ENCODE measurements at places on chromosomes 5 and 9. TPM values are rescaled to one million over a fixed set of nuclear protein-coding genes. Genes with fewer than 3 reads are reported as not detected.

DNA sequence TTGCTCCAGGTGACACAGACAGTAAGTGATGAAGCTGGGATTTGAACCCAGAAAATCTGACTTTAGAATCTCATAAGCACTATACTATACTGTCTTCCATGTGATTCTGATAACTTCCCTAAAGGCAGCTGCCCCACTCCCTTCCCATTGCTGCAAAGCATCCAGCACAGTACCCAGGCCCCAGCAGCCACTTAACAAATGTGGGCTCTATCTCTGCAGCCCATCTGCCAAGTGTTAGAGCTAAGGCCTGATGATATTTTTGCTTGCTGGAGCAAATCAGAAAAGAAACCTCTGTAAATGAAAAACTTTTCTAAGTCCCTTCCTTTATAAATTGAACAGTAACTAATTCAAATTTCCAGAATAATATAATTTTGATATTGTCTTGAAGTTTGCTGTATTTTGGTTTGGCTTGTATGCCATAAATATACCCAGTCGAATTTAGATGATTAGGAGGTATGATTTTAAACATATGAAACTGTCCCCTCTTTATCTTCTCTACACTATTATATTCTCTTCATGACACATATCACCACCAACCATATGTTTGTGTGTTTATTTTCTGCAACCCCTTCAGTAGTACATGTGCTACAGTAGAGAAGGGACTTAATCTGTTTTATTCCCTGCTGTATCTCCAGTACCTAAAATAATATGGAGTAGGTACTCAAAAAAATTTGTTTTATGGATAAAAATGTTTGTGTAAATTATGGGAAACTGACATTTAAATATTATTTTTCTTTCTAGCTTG, 63.8 kb downstream of the SMIM15 start:
- DNase-seq: no peak

GRCh38 chr5:90279091-90279490, 130.5 kb downstream of the CETN3 start:
- no peak for DNase-seq

DNA sequence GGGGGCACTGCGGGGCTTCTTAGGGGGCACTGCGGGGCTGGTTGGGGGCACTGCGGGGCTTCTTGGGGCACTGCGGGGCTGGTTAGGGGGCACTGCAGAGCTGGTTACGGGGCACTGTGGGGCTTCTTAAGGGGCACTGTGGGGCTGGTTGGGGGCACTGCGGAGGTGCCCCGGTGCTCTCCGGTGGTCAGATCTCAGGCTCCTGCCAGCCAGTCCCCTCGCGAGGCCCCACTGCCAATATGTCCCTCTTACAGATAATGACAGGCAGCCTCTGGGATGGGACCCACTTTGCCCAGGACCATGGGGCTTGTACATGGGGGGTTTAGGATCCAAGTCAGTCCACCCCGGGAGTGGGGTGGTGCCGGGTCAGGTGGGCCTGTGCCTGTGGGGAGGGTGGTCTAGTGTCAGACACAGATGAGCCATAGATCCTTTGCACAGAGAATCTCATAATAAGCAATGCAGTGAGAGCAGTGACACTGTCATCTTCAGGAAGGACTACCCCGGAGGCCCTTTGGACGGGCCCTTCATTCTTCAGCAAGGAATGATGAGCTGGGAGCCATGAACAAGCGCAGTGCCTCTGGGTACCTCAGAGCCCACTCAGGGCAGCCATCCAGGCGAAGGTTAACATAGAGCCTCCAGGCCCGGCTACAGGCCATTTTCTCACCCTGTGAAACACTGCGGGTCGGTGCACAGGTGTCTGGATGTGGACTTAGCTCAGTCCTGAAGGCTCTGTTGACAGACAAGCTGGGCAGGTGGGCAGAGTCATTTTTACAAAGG, 38.2 kb downstream of the COL5A1 start:
- DNase-seq: no peak

- no peak for DNase-seq
Observed at GRCh38 chr9:19085295-19085694, 17.4 kb downstream of the HAUS6 start.

DNA sequence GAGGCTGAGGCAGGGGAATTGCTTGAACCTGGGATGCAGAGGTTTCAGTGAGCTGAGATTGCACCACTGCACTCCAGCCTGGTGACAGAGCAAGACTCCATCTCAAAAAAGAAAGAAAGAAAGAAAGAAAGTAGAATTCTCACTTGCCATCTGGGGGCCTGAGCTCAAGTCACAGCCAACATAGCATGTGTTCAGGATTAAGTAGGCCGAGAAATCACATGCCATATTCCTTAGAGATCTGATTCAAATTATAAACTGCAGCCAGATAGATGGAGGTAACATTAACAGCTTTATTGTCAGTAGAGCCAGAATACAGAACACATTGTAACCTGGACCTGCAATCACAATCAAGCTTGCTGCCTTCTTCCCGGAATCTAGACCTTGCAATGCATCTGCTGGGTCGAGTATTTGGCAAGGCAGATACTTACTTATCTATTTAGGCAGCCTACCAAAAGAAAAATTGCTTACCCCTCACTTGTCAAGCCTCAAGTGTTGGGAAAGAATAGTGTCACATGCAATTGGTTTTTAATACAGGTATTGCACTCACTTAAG, 173.7 kb downstream of the CPLANE1 start:
- no peak for DNase-seq

- no peak for DNase-seq
Observed at GRCh38 chr9:79868567-79869189, 296.9 kb downstream of the TLE4 start.

- DNase-seq: no peak
Observed at GRCh38 chr5:37197340-37198050, 51.7 kb downstream of the CPLANE1 start.

GRCh38 chr5:90571147-90571773, 12.7 kb downstream of the ADGRV1 start:
- DNase-seq: no peak

GRCh38 chr9:114069476-114070187, 8.5 kb downstream of the AMBP start:
- DNase-seq: no peak

- DNase-seq: no peak
Observed at GRCh38 chr5:168683247-168683926, 104.2 kb upstream of the PANK3 start.

DNA sequence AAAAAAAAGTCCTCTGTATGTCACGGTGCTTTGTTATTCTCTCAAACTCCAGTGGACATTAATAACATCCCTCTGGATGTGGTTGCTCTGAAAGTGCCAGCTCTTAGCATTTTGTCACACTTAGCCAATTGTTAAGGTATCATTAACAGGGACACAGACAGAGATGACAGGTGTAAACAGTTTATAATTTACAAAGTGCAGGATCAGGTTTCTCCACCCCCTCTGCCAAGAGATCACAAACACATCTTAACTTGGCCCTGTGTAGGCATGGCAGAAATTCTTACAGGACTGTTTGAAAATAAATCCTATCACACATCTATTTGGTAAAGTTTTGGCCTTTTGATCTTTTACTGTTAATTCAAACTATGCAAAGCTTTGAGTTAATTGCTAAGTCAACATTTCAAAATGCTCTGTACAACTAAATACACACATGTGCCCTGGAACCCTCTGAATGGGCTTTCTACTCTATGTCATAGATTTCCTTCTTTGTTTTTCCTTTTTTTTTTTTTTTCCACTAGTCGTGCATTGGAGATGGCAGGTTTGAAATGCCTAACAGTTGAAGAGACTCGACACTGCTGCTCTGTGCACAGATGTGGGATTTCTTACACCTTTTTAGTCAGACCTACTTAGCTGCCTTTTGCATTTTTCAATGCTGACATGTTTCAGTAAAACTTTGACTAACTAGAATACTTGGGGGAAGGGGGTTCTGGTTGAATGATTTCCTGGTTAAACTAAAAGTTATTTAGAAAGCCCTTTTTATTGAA, 41.7 kb downstream of the SEMA6A start:
- no peak for DNase-seq

DNA sequence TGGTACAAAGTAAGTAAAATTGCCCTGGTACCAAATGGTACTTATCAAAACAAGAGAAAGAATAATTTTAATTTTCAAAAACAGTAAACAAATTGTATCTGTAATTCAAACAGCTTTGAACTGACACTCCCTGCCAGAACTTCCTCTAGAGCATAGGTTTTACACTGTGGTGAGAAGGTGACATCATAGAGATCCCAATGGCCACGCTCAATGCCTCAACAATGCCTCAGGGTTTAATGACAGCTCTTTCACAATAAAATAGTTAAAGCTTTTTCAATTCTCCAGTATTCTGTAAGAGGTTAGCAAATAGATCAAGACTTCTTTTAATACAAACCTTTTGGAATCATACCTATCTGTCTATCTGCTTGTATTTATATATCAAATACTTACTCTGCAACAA, 437.1 kb downstream of the PRR16 start:
- DNase-seq: no peak

- peak; percentile 25 for DNase-seq
Observed at GRCh38 chr9:116479056-116479544, 208.0 kb upstream of the TRIM32 start.

DNA sequence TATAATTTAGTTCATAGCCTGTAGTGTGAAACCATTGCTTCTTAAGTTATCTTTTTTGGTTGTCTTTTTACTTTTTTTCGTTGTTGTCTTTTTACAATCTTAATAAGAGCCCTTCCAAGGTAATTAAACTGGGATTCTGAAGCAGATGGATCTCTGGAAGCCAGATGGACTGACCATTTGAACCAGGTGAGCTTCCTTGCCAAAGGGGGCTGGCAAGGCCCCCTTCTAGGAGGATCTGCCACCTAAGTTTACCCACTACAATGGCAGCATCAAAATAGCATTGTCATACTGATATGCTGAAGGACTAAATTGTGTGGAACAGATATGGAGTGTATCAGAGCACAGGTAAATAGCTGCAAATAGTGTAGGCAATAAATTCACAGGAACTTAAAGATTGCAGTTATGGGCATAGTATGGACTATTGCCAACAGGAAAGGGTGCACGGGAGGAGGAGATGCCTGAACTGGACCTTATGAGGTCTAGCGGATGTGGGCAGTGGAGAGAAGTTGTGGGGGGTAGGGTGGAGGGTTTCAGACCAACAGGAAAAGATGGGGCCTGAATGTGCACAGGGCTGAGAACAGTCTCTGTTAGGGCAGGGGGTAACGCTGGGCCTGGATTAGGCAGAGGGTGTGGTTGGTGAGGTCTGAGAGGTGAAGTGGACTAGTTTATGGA, 61.5 kb upstream of the CTXN3 start:
- no peak for DNase-seq

DNA sequence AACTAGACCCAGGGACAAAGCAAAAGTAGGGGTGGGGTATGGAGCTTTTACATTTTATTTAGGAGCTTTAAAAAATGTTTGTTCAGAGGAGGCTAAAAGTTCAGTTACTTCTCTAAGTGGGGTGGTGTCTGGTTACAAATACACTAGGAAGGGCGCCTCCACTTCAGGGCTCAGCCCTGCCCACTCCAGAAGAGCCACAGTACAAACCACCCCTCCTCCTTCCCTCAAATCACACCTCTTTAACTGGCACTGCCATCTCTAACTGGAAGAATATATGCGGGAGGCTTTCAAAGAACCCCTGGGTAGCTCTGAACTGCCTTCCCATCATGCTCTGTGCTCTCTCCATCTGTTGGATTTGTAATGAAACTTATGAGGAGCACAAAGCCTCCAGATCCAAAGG, 98.8 kb upstream of the NFIB start:
- no peak for DNase-seq

DNA sequence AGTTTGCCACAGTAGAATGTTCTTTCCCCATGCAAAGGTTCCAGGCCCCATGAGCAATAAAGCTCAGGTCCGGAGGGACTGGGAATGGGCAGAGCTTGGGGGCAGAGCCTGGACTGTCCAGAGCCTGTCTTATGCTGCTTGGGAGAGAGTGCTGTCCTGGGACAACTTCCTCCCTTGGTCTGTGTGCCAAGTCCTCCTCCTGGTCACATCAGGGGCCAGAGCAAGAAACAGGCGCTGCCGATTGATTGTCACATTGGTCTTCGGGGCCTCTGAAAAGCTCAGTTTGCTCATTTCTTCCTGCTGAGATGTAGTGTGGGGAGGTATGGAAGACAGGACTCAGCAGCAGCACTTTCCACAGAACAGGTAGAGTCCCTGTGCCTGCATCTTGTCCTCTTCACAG, 54.0 kb upstream of the FCN1 start:
- no peak for DNase-seq

DNA sequence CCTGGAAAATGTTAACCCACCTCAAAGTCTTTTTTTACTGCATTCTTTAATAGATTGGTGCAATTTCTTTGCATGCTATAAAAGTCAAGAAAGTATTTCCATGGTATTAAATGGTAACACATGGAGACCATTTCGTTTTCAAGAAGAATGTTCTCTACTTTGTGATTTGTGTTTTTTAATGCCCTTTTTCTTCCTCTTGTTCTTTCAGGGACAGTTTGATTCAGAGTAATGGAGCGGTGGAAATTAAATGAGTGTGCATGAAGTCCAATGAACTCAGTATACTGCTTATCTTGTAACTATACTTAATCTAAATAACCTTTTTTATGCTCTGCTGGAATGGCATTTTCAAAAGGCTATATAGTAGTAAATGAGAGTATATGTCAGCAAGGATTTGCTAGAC, 507.0 kb upstream of the CDH6 start:
- no peak for DNase-seq

- DNase-seq: no peak
Observed at GRCh38 chr9:91407580-91408318, 15.9 kb downstream of the NFIL3 start.

GRCh38 chr5:64887910-64888309, 119.2 kb downstream of the CWC27 start:
- no peak for DNase-seq

- DNase-seq: no peak
Observed at GRCh38 chr9:106867286-106867685, 4.3 kb downstream of the ZNF462 start.

- DNase-seq: no peak
Observed at GRCh38 chr9:91577633-91578061, 154.0 kb upstream of the NFIL3 start.

DNA sequence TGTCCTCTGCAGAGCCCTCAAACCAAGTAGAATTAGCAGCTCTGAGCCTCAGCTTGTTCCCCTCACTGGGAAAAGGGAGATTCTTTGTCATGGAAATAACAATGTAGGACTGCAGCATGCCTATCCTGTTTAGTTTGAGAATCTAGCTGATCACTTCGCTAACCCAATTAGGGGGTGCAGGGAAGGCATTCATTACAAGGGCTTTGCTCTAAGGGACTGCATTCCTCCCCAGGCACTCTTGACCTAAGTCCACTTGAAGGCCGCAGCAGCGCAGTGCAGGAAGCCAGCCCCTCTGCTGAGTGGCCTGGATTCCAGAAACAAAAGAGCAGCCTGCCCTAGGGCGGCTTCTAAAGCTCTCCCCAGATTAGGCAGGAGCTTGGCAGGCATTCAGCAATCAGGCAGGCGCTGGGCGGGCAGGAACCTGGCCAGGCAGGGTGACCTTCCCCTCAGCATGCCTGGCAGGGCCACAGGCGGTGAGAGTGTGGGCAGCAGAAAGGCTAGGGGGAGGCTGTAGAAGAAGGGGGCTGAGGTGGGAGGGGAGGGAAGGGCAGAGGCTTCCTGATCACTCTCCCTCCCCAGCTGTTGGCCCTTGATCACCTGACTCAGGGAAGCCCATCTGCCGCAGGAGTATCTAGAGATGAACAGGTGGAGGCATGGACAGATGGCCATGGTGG, 24.8 kb downstream of the CCNJL start:
- DNase-seq: no peak

C5orf52 gene
- not detected for polyA plus RNA-seq

STC2 gene
- 5.4 TPM for polyA plus RNA-seq

DCP2 gene
- 30.1 TPM for polyA plus RNA-seq

MARCOL gene
- polyA plus RNA-seq: not detected

TLX3 gene
- polyA plus RNA-seq: not detected

DMGDH gene
- polyA plus RNA-seq: 3.1 TPM

KCNV2 gene
- 0.21 TPM for polyA plus RNA-seq

POLR3G gene
- polyA plus RNA-seq: 4.5 TPM

GABRA6 gene
- not detected for polyA plus RNA-seq

EDIL3 gene
- 43.5 TPM for polyA plus RNA-seq

MYOT gene
- polyA plus RNA-seq: 1.3 TPM

PTTG1 gene
- 60.5 TPM for polyA plus RNA-seq

All from left lung (tissue), 14 donors.